HT-29 (cell line): ENCODE measurements at places on chromosomes 2 and 18. TPM values are rescaled to one million over a fixed set of nuclear protein-coding genes. Genes with fewer than 3 reads are reported as not detected.

CCDC141 gene
- total RNA-seq = 0.05 TPM in 1 of 2 replicates, not detected in the other

ZNF513 gene
- 16.0 and 20.4 TPM in 2 replicates for total RNA-seq

POTEJ gene
- not detected in 2 replicates for total RNA-seq

EFHD1 gene
- not detected in 2 replicates for total RNA-seq

NEB gene
- 1.0 and 1.2 TPM in 2 replicates for total RNA-seq

L3MBTL4 gene
- total RNA-seq = not detected in 2 replicates

OTX1 gene
- total RNA-seq = 4.6 and 5.6 TPM in 2 replicates

C18orf54 gene
- 0.50 and 1.0 TPM in 2 replicates for total RNA-seq

ADAM23 gene
- total RNA-seq = not detected in 2 replicates

PHOSPHO2 gene
- total RNA-seq = 4.4 and 8.2 TPM in 2 replicates

CXCR2 gene
- not detected in 2 replicates for total RNA-seq
